Lung microvascular endothelial cell (primary cell): ENCODE measurements at places on chromosomes 13 and 19. TPM values are rescaled to one million over a fixed set of nuclear protein-coding genes. Genes with fewer than 3 reads are reported as not detected.

IZUMO2 gene
- not detected in 2 replicates for total RNA-seq

MUC16 gene
- total RNA-seq: under 0.01 TPM in 1 of 2 replicates, not detected in the other

DNA sequence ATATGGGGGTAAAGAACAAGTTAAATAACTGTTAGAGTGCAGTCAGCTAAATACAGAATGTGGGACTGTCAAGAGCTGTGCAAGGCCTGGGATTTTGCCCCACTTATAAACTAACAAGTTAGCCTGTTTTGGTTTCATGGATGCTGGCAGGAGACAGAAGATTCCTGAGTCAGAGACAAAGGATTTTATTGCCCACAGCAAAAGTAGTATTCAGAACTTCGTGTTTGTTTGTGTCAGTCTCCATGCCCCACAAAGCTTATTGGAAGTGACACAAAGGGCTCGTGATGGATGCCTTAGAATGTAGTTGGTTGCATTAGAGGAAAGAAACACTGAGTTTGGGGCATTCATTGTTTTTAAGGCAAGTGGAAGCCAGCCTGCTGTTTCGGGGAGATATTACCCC lies 22.2 kb upstream of the SPRYD7 start:
- no peak for DNase-seq

- peak; percentile 73 for DNase-seq
Measured at GRCh38 chr19:56105090-56105701, 15.9 kb downstream of the ZNF787 start.

DNA sequence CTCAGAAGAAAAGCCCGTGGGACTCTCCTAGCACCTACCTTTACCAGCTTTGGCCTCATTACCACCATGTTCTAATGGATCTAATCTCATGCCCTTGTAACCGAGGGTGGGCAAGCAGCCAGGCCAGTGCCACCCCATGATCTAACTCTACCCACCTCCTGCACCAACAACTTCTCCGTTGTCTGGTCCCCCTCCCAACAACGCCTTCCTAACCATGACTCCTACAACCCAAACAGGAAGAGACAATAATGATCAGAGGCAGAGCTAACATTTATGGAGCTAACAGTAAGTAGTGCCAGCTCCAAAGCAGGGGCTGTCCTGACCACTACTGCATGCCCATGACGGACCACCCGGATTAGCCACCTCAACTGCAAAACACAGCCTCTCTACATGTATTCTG lies 3.5 kb downstream of the USP12 start:
- peak; percentile 55 for DNase-seq

DNA sequence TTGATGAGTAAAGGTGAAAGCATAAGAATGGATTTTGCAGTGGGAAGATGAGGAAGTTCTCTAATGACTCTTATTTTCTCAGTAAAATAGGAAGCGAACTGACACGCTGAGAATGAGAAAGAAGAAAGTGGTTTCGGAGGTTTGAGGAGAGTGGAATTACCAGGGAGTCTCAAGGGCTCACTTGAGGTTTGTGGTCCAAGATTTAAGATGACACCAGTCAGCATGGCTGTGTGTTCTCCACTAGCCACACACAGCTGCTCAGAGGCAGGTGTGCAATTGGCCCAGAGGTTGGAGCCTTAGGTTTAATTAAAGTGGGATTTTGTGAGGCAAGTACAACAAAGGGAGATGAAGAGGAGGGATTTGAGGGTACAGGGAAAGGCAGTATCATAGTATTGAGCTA lies 99.6 kb upstream of the NBEA start:
- no peak for DNase-seq

DNA sequence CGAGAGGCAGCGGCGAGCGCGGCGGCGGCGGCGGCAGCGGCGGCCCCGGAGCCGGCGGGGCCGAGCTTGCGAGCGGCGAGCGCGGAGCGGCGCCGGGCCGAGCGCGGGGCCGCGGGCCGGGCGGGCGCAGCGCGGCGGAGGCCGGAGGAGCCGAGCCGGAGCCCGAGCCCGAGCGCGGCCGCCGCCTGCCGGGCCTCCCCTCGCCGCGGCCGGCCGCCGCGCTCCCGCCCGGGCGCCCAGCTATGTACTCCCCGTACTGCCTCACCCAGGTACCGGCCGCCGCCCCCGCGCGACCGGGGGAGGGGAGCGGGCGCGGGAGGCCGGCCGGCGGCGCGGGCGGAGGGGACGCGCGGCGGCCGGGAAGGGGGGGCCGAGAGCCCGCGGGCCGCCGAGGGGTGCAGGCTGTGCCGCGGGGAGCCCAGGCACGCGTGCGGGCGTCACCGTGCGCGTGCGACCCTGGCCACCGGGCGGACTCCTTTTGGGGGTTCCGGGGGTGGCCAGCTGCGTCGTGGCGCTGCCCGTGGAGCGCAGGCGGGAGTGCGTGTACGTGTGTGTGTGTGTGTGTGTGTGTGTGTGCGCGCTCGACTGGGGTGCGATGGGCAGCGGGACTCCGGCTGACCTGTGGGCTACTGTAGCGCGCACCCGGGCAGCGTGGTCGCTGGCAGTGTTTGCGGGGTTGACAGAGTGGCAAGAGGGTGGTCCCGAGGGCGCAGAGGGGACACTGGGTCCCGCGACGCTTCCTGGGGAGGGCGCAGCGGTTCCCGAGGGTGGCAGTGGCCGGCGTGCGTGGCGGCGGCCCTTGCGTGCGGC lies 526 bp downstream of the NFIX start:
- DNase-seq: peak; percentile 54

DNA sequence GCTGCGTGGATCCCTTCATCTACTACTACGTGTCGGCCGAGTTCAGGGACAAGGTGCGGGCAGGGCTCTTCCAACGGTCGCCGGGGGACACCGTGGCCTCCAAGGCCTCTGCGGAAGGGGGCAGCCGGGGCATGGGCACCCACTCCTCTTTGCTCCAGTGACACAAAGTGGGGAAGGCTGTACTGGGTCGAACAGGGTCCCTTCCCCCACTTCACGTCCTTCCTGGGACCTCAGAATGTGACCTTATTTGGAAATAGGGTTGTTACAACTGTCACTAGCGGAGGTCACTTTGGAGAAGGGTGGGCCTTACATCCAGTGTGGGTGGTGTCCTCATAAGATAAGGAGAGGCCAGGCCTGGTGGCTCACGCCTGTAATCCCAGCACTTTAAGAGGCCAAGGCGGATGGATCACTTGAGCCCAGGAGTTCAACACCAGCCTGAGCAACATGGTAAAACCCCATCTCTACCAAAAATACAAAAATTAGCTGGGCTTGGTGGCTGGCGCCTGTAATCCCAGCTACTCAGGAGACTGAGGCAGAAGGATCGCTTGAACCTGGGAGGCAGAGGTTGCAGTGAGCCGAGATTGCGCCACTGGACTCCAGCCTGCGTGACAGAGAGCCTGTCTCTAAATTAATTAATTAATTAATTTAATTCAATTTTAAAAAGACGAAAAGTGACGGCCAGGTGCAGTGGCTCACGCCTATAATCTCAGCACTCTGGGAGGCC lies 1.8 kb downstream of the F2RL3 start:
- DNase-seq: no peak

- no peak for DNase-seq
Measured at GRCh38 chr19:531753-532560, at the start of gene CDC34. TSS of gene CDC34 (plus strand) at chr19:531760. CDS start at chr19:531932, 172 bp downstream.

DNA sequence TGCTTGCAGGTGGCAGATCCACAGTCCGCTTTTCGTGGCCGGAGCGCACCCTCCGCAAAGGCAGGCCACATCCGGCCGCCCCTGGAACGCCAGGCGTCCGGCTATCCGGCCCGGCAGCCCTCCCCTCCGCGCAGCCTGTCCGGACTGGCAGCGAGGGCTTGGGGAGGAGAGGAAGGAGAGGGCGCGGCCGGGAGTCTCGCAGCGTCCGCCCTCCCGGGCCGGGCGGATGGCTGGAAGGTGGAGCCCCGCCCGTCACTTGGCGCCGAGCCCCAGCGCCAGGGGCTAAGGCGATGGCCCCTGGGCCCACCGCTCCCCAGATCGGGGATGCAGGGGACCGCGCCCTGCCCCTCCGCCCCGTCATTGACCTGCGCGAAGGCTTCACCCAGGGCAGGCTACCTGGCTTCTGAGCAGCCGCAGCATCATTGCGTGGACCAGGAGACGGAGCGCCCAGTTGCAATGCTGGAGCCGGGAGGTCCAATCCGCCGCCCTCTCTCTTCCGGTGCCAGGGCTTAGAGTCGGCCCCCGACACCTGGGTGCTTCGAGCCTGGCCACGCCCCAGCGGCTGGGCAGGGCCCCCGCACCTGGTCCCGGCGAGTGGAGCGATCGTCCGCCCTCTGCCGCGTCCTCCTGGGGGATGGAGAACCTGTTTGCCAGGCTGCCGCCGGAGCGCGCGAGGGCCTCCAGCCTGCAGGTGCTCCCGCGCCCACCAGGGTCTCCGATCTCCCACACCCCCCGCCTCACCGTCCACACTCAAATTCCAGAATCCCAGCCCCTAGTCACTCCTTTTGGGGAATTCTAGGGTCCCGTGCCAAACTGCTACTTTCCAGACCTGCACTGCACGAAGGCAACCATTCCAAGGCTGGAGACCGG lies at the start of gene FUT1:
FUT1 (minus strand) TSS at position 146 of the 870 bp plus-strand sequence. CDS start 1,360 bp downstream, outside the sequence.
- DNase-seq: peak; percentile 59

GRCh38 chr19:2280633-2281264 lies 1.2 kb downstream of the PEAK3 start:
- DNase-seq: no peak

GRCh38 chr13:32031025-32031814 lies at the start of gene FRY:
TSS of gene FRY (plus strand) at chr13:32031774. CDS start at chr13:32031796, 22 bp downstream.
- DNase-seq: peak; percentile 40

DNA sequence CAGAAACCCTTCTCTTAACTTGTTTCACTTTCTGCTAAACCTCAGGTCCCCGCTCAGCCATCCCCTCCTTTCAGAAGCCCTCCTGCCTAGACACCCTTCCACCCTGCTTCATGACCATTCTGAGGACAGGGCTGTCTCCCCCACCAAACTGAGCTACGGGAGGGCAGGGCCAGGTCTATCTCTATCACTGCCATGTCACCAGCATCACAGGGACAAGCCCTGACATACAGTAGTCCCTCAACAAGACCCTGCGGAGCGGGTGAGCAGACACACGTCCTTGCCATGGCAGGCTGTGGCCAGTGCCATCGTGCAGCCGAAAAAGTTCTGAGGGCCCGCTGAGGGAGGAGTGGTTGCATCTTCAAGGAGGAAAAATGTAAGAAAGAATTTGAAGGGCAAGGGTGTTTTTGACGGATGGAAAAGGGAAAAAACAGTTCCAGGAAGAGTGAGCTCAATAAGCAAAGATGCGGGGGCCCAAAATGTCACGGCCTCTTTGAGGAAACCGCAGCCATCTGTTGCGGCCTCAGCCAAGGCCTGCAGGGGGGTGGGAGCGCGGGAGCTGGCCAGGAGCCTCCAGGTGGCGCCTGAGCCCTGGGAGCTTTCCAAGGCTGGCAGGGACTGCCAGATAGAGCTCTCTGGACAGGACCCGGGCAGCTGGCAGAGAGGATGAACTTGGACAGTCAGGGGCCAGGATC lies 8.1 kb downstream of the PTGIR start:
- DNase-seq: peak; percentile 80
